Heart left ventricle (tissue), 16 donors: ENCODE measurements at places on chromosomes 2 and 18.

DNA sequence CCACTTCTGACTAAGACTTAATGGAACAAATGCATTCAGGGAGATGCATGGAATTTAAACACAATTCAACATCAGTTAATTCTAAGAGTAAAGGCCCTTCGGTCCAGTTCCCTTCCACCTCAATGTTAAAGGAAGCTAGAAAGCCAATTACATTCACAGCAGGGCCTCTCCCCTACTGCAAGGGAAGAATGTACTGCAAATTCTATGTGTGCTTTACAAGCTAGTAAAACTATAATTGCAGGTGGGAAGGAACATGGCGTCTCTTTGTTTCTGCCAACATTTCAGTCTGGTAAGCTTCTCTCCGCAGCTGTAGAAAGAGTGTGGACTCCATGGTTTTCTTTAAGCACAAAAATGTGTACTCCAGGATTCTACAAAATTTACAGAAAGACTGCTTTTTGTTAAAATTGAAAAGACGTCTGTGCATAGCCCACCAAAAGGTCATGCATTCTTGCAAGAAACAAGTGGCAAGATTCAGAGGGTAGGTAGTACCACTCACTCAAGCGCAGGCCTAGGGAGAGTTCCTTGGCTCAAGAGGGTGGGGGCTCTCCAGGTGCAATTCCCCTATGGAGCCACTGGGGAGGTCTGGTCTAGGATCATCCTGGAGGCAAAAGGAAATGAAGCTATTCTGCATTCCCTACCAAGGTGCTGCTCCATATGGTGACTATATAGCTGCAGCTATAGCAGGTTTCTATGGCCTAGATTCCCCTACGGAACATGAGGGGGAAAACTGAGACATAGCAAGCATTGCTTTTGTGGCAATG is 127.0 kb upstream of the FZD5 start:
- DNase-seq: no peak

DNA sequence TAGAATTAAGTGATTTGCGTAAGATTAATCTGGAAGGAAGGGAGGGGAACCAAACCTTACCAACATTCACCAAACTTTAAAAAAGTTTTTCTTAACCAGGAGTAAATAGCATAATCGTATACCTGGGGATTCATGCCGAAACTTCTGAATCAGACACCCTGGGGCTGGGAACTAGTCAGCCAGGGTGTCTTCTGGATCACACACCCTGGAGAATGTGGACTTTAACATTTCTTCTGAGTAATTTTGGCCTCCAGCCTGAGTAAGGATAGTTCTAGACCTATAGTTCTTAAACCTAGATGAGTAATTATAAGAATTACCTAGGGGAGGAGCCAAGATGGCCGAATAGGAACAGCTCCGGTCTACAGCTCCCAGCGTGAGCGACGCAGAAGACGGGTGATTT is 44.1 kb upstream of the MEIS1 start:
- DNase-seq: no peak

DNA sequence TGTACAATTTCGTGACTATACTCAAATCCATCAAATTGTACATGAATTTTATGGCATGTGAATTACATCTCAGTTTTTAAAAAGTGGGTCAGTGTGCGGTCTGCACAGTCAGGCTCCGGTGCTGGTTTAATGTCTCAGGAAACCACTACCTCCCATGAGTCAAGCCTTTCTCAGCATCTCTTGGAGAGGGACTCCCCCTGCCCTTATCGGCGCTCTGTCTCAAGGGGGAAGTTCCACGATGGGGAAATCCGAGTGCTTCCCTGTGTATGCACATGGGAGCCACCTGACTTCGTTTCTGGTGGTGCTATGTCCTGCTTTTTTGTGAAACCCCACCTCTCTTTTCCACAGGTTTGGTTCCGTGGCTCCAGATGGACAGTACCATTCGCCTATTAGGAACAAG is 72.5 kb downstream of the ACOXL start:
- DNase-seq: no peak

- no peak for DNase-seq
These were observed 18.6 kb upstream of the TMEM182 start for GRCh38 chr2:102743259-102743658.

DNA sequence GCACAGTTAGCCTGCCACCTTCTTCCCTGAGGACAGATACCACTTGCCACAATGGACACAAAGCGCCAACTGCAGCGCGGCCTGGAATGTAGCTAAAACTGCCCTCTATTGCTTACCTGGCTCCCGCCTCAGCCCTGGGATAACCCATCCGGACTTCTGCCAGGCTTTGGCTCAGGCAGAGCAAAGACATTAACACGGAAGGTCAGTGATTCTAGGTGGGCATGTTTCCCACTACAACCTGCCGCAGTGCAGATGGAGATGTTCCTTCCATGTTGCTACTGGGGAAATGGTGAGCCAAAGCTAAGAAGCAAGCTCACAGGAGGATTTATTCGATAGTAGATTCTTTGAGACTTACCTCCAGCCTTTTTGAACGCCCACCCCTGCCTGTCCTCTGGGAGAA is 74.8 kb downstream of the XDH start:
- DNase-seq: no peak

DNA sequence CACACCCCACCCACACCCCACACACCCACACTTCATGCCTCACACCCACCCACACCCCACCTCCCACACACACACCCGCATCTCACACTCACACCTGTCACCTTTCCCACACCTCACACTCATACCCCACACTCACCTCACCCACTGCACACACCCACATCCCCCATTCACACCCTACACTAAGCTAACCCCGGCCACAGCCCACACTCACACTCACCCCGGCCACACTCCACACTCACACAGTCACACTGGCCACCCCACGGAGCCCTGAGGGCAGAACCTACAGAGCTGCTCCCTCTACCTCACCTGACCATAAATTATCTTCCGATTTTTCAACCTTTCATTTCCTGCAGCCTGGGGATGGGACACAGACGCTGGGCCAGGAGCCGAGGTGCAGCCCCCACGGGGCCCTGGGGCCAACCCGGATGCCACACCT is 241.3 kb downstream of the HDAC4 start:
- no peak for DNase-seq

DNA sequence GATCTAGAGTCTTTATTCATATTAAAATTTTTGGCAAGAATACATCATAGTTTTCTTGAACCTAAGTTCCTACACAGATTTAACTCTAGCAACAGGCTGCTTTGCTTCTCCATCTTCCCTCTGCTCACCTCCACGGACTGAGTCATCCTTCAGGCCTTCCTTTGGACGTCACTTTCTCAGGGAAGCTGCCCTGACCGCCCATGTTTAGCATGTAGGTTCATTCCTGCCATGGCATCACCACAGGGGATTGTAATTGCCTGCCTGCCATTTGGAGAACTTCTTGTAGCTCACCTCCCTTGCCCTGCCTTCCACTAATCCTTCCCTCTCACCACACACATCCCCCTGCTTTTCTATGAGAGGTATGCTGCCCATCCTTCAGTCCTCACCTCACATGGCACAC is 43.9 kb upstream of the B3GNT2 start:
- no peak for DNase-seq
